ENCODE measurements at places on chromosomes 1 and 21.
A peak's percentile ranks its signal among the peaks of the same experiment; 100 is the strongest.

GRCh38 chr1:217040711-217041455 is 317.7 kb upstream of the ESRRG start:
- no peak for DNase-seq

- DNase-seq = no peak
Measured at GRCh38 chr1:93758842-93759515, 77.3 kb upstream of the BCAR3 start.

DNA sequence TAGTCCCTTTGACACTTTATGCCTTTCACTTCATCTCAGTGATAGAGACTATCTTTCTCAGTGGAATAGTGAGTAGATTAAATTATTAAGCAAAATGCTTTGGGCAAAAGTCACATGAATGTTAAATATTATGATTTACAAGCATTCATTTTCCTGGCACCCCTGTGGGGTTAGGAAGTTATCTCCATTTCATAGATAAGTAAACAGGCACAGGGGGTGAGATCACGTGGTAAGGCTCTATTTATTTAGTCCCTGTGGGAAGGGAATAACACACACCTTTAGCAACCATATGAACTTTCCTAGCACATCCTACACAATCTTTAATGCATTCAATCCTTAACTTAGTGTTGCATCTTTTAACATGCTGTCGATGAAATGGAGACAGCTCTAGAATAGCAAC is 12.3 kb downstream of the PSMB2 start:
- no peak for DNase-seq

- DNase-seq = no peak
Measured at GRCh38 chr1:205172729-205173366, 38.7 kb downstream of the DSTYK start.

GRCh38 chr1:62433861-62434617 is 2.8 kb upstream of the USP1 start:
- no peak for DNase-seq

DNA sequence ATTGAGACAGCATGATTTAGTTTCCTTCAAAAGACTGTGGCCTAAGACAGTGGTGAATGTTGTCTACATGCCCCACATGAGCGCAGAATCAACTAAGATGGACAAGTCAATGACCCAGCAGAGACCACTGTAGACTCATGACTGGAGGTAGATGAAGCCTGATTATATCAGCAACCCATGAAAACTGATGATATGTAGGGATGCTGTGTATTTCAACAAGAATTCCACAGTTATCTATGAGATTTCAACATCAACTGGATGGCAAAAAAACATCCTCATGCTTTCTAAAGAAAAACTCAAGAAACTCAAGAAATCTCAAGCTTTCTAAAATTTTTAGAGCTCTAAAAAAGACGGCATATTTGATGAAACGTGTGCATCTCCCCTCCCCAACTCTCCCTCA is 413.9 kb upstream of the LYPLAL1 start:
- DNase-seq = no peak

- DNase-seq = no peak
Measured at GRCh38 chr1:200992382-200993048, 31.0 kb downstream of the KIF21B start.

- no peak for DNase-seq
Measured at GRCh38 chr21:31921079-31921478, 48.3 kb downstream of the HUNK start.

- DNase-seq = no peak
Measured at GRCh38 chr1:240031414-240031813, 60.3 kb upstream of the FMN2 start.

DNA sequence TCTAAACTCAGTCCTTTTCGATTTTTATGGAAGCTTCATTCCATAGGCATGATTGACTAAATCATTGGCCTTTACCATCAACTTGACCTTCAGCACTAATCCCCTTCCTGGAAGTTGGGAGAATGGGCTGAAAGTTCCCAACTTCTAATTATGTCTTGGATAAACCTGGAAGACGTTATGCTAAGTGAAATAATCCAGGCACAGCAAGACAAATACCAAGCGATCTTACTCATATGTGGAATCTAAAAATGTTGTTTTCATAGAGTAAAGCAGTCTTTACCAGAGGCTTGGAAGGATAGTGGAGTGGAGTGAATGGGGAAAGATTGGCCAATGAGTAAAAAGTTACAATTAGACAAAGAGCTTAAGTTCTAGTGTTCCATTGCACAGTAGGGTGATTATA is 1453.2 kb downstream of the PLA2G4A start:
- DNase-seq = no peak

GRCh38 chr1:245325922-245326795 is 171.4 kb downstream of the KIF26B start:
- no peak for DNase-seq

- DNase-seq = no peak
Measured at GRCh38 chr1:244304156-244304555, 147.6 kb downstream of the ADSS2 start.

GRCh38 chr1:205449750-205450443 is 5.9 kb downstream of the BLACAT1 start:
- DNase-seq = no peak

- no peak for DNase-seq
Measured at GRCh38 chr21:16837321-16837720, 675.5 kb upstream of the CXADR start.

DNA sequence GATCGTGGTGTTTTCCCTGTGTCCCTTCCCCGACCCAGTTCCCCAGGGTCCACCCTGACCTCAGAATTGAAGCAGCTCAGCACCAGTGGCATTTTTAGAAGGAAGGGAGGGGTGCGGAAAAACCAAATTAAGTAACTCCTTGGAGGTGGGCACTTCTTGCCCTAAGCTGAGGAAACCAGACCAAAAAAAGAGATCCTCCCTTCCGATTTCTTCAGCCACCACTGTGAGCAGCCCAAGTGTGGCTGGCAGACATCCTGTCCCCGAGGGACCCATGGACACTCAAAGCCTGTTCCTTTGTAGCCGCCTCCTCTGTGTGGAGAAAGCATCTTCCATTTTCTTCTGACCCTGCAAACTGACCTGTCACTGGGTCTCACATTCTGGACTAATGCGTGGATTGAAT is 31.3 kb downstream of the KIRREL1 start:
- no peak for DNase-seq

GRCh38 chr1:230303069-230303468 is 123.1 kb downstream of the PGBD5 start:
- DNase-seq = no peak

DNA sequence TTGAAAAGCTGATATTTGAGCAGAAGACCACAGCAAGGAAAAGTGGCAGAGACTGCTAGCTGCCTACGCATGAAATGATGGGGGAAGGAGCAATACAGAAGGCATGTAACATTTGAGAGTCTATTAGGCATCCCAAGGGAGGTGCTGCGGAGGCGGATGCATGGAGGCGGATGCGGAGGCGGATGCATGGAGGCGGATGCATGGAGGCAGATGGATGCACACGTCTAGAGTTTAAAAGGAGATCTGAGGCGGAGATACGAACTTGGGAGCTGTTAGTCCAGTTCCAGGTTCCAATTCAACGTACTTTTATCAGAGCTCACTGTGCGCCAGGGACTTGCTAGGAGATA is 744 bp upstream of the DDX20 start:
- peak; percentile 12 for DNase-seq

DNA sequence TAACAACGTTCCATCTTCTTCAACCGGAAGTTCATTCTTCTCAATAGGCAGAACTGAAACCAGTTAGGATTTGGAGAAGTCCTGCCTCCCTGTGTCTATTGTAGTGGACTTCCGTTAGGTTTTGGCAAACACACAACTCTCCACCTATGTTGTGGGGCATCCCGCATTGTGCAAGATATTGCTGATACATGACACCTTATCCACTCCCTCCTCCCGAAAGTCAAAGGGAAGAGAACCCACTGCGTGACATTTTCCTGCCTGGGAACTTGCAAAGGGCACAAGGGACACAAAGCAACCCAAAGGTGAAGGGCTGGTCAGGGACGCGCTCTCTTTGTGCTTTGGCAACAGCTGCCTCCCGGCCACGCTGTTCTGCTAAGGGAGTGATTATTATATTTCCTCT is 164.8 kb downstream of the TPR start:
- DNase-seq = no peak

DNA sequence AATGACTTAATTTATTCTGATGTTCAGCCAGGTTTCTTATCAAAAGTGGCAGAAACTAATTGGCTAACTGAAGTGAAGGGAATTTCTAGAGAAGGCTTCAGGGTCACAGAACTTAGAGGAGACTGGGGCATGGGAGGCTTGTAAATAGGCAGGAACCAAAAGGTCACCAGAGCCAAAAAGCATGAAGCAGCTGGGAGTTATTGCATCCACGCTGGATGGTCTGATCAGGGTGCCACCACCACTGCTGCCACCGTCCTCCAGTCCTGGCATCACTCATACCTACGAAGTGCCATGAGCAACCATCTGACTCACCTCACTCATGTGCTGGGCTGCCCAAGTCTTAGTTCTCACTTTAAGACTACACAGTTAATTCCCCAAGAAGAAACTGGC is 82.5 kb upstream of the DPH5 start:
- DNase-seq = no peak

DNA sequence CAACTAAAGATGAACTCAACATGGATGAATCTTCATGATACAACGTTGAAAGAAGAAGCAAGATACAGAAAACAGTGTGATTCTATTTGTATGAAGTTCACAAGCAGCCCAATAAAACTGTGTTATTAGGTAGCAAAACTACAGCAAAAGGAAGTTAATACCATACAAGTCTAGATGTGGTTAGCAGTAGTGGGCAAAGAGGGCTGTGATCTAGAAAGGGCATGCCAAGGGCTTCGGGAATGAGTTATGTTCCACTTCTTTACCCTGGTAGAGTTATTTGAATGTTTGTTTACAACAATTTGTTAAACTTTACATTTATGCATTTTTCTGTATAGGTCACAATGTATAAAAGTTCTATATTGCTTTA is 9.2 kb downstream of the TNFRSF9 start:
- DNase-seq = no peak

- DNase-seq = no peak
Measured at GRCh38 chr1:53469373-53469772, 10.2 kb downstream of the DMRTB1 start.

- DNase-seq = no peak
Measured at GRCh38 chr21:31654340-31654739, 5.2 kb upstream of the SOD1 start.

GRCh38 chr21:39208624-39209333 is 25.5 kb upstream of the PSMG1 start:
- no peak for DNase-seq

- no peak for DNase-seq
Measured at GRCh38 chr1:31792116-31792515, 23.7 kb downstream of the SPOCD1 start.

- DNase-seq = no peak
Measured at GRCh38 chr1:91746728-91747338, 139.1 kb downstream of the TGFBR3 start.

GRCh38 chr1:69991644-69992043 is 213.7 kb downstream of the LRRC40 start:
- DNase-seq = no peak

- DNase-seq = no peak
Measured at GRCh38 chr1:66339944-66340343, 194.0 kb upstream of the SGIP1 start.

All from stimulated activated CD4-positive, alpha-beta T cell treated with anti-CD3 and anti-CD28 coated beads, Interleukin-15, amount 100 ng/mL, for 1 hour (primary cell).